ENCODE measurements at places on chromosomes 4 and X.

DNA sequence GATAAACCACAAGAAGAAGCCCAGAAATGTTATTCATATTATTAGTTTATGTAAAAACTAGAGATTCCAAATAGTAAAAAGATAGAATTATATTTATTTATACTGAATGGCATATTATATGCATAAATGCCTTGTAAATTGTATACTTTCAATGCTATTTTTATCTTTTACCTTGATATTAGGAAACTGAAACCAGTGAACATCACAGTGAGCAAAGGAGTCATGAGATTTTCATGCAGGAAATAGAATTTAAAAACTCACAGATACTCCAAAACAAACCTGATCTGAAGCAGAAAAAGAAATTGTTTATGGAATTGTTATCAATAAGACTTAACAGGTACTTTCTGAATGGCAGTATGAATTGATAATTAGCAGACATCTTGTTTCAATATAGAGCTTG is 207.3 kb upstream of the CENPE start:
- no peak for DNase-seq

DNA sequence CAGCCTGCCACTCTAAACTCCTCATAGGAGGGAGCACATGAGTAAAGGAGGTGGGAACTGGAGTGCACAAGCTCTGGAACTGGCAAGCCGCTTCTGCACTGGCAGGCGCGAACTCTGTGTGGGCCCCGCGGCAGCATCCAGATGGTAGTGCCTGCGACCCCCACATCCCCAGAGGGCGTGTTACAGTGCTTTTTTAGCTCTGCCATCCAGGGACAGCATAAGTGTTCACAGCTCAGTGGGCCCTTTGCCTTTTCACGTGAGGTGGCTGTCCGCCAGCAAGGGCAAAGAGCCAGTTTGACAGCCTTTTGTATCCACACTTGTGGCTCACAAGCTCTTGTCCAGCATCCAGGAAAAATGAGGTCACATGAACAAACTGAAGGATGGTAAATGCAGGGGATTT is 581.6 kb upstream of the DIAPH2 start:
- DNase-seq = no peak

DNA sequence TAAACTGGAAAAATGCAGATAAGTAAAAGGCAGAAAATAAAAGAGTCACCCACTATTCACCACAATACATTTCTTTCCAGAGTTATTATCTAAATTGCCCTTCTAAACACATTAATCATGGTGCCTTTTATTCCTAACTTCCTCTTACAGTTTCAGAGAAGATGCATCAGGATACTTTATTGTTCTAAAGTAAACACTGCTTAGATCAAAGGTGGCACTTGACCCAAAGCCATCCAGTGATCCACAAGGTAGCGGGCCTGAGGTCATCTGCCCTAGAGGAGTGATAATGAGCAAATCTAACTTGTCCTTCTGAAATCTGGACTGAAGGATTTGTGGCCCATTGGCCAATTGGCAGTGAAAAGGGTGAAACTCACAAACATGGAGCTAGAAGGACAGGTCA is 12.0 kb upstream of the TMEM154 start:
- DNase-seq = no peak

- DNase-seq = peak; percentile 59
Measured at GRCh38 chr4:74874753-74875367, 58.1 kb upstream of the PARM1 start.

GRCh38 chr4:123114915-123115756 is 192.7 kb upstream of the NUDT6 start:
- DNase-seq = no peak

- no peak for DNase-seq
Measured at GRCh38 chr4:85779165-85779564, 304.2 kb downstream of the ARHGAP24 start.

DNA sequence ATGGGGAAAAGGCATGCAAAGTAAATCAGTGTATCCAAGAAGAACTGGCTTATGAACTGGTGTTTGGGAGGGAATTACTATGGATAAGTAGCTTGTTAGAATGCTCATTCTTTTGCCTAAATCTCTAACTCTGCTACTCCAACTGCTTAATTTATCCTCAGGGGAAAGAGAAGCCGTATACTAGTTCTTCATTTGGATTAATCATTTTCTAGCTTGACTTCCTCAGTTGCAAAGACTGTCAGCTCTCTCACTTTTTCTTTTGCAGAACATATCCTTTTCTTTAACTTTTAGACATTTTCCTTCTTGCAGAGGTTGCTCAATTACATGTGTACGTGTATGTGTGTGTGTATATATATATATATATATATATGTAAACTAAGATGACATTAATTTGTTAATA is 21.9 kb downstream of the GPRIN3 start:
- no peak for DNase-seq

DNA sequence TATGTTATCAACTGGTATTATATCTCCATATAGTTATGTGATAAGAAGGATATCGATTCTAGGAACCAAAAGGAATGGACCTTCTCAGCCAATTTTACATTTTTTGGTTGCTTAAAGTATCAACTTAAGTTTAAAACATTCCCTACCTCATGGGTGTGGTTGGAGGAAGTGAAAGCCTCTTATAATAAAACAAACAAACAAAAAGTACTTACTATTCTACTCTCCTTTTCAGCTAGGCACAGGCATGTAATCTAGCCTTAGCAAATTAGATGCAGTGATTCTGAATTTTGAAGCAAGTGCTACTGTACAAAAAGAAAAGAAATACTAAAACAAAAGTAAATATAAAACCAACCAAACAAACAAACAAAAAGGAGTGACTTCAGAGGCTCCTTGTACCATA is 485.4 kb downstream of the C4orf33 start:
- DNase-seq = no peak
